Neuronal stem cell (in vitro differentiated cells): ENCODE measurements at places on chromosomes 12 and 14.

DNA sequence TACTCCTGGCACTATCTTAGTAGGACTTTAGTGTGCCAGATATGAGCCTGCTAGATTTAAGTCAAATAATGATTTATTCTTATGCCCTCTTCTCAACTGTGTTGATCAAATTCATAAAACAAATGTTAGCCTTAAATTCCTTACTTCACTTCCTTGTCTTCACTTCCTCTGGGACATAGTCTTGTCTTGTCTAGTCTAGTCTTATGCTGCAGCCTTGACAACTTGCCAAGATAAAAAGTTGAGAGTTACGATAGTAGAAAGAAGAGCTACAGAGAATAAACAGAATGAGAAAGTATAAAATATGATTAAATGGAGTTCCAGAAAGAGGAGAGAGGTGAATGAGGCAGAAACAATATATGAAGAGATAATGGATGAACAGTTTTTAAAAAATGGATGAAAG lies 378.1 kb downstream of the DAD1 start:
- DNase-seq: no peak

- DNase-seq: no peak
Measured at GRCh38 chr12:93311827-93312226, 65.9 kb upstream of the NUDT4 start.

DNA sequence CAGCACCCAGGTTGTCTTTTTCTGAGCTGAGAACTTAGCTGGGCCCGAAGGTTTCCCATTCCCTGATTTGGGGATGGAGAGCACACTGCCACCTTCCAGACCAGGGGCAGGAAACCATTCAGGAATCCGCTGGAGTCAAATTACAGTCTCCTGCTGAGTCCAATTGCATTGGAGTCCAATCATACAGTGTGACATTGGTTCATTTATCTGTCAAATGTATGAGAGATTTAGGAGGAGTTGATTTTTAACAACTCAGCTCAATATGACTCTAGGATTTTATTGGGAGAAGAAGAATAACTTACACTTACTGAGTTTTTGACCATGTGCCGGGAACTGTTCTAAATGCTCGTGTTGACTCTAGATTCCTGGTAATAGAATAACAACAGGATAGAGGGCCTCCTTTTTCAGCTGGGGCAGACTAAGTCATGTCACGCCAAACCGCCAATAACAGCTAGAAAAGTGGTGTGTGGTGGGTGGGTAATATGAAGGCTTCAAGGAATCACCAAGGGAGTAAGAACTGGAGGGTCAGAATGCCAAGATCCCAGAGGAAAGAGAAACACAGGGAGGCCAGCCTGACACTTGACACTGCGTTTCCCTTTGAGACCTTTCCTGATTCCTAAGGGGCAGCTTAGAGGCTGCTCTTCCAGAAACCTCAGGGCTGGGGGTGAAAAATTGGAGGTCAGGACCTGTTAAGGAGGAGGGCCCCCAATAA lies 11.5 kb downstream of the SYNDIG1L start:
- DNase-seq: no peak

DNA sequence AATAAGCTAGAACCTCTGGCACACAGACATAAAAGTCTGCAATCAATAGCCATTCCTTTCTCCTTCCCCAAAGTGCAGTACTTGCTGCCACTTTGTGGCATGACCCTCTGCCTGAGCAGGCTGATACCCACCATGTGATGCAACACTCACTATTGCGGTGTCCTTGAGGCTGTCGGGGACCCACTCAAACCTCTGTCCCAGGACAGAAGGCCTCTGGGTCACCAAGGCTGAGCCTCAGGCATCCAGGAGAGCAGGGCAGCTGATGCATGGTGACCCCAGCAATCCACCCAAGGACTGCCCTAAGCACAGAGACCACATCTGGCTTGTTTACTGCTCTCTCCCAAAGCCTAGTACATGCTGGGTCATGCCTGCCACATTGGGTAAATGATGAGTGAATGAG lies 114.2 kb downstream of the DPF3 start:
- DNase-seq: no peak

DNA sequence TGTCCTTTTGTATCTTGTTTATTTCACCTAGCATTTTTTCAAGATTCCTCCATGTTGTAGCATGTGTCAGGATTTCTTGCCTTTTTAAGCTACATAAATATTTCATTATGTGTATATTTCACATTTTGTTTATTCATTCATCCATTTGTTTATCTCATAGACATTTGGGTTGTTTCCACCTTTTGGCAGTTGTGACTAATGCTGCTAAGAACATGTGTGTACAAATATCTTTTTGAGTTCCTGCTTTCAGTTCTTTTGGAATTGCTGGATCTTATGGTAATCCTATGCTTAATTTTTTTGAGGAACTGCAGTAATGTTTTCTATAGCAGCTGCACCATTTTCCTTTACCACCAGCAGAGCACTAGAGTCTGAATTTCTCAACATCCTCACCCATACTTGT lies 62.4 kb downstream of the SCN8A start:
- no peak for DNase-seq

- DNase-seq: no peak
Measured at GRCh38 chr12:46439793-46440511, 67.4 kb upstream of the SLC38A2 start.

GRCh38 chr14:88551980-88552431 lies 2.8 kb downstream of the PTPN21 start:
- DNase-seq: no peak

DNA sequence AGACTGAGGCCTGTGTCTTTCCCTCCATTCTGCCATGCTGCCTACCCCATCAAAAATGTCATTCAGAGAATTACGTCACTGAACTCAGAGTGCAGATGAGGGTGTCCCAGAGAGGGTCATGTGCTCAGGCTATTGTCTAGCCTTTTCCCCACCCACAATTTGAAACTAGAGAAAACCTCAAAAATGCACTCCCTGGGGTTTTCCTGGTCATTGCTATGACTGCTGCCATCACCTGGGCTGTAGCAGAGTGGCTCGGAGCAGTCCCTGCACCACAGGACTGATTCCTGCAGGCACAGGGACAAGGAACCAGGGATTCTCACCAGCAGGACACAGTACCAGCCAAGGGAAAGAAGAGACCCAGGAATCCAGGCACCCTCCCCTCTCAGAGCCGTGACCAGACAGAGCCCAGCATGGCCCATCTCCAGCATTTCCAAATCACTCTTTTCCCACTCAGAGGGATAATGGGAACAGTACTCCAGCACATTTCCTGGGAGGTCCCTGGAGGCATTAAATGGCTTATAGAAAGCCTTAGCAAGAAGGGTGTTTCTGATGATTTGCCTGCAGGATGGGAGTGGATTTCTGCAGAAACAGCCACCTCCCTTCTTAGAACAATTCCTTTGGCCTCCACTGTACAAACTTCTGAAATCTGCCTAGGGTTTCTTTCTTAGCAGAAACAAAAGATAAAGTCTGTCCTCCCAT lies 45.9 kb downstream of the VWF start:
- DNase-seq: no peak

DNA sequence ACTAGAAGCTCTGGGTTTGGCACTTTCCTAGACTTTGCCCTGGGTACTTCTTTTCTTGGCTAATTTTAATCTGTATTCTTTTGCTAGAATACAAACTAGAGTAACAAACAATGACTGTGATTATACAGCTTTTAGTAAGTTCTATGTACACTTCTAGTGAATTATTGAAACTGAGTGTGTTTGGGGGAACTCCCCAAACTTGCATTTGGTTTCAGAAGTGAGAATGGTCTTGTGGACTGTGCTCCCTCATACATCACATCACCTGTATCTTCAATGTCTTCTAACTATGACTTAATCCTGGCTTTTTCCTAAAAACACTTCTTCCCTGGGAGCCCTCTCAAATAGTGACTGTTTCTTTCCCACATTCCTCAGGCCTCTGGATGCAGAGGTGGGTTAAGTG lies 23.6 kb upstream of the SSTR1 start:
- DNase-seq: no peak

GRCh38 chr14:33452995-33453394 lies 497.9 kb downstream of the EGLN3 start:
- DNase-seq: no peak

- DNase-seq: no peak
Measured at GRCh38 chr12:48390026-48390425, 39.3 kb upstream of the ZNF641 start.

- DNase-seq: no peak
Measured at GRCh38 chr14:64234877-64235651, 59.1 kb downstream of the ESR2 start.

DNA sequence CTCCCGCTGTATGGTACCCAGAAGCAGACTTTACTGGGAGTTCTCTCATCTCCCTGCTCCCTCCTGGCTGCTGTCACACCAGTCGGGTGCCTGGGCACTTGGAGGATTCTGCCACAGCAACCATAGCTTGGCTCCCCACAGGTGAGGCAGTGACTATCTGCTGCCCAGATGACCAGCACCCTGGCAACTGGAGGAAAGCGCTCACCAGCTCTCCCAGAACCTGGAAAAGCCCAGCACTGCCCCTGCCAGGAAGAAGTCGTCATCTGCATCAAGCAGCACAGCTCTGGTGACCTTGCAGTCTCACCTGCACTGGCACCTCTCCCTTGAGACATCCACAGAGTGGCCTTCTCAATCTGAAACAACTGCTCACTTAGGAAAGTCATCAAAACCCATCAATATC lies 31.9 kb upstream of the TC2N start:
- no peak for DNase-seq

GRCh38 chr12:125210104-125210755 lies 145.0 kb downstream of the AACS start:
- no peak for DNase-seq

- DNase-seq: no peak
Measured at GRCh38 chr14:33941718-33942117, 9.2 kb downstream of the EGLN3 start.

GRCh38 chr12:2179953-2180736 lies 127.4 kb downstream of the CACNA1C start:
- DNase-seq: no peak

GRCh38 chr14:78614593-78614992 lies 444.4 kb downstream of the NRXN3 start:
- DNase-seq: no peak

GRCh38 chr14:34018125-34018524 lies 67.3 kb upstream of the EGLN3 start:
- no peak for DNase-seq

- DNase-seq: no peak
Measured at GRCh38 chr14:77542421-77543239, 44.0 kb upstream of the ISM2 start.

DNA sequence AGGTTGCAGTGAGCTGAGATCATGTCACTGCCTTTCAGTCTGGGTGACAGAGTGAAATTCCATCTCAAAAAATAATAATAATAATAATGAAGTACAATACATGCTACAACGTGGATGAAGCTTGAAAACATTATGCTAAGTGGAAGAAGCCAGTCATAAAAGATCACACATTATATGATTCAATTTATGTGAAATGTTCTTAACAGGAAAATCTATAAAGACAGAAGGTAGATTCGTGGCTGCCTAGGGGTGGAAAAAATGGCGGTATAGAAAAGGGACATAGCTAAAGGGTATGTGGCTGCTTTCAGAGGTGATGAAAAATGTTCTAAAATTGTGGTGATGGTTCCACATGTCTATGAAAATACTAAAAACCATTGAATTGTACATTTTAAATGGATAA lies 41.0 kb upstream of the AMIGO2 start:
- no peak for DNase-seq

GRCh38 chr12:5520037-5520436 lies 88.1 kb downstream of the NTF3 start:
- no peak for DNase-seq

DNA sequence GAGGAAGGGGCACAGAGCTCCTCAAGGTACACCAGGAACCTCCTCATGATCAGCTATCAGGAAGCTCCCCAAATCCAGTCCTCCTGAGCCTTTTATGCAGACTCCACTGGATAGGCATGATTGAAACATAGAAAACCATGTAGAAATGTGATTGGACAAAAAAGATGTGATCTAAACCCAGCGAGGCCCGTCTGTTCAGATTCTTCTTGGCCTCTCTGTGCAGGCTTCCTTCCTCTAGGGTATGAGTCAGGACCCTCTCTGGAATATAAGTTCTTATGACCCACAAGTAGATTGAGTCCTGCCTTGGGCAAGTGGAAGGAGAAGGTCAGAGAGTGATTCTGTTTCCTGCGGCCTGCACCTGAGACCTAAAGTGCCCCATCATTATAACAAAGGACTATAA lies 166.3 kb downstream of the PHLDA1 start:
- DNase-seq: no peak
